ENCODE measurements at places on chromosomes 4 and X.

GRCh38 chrX:94977562-94977961 is 1303.6 kb downstream of the FAM133A start:
- DNase-seq, result no peak

DNA sequence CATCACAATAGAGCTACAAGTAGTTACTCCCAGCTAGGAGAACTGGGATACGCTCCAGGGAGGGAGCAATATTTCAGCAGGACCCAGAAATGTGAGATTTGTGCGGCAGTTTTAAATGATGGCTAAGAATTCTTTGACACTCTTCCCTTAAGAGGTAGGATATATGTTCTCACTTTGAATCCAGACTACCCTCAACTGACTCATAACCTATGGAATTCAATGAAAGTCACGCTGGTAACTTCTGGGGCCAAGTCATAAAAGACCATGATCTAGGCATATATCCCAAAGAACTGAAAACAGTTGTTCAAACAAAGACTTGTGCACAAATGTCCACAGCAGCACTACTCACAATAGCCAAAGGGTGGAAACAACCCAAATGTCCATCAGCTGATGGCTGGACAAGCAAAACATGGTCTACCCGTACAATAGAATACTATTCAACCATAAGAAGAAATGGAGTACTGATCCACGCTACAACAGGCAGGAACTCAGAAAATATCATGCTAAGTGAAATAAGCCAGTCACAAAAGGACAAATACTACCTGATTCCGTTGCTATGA is 10.5 kb downstream of the CD99L2 start:
- no peak for DNase-seq

GRCh38 chrX:57265126-57265525 is 21.4 kb upstream of the FAAH2 start:
- no peak for DNase-seq

DNA sequence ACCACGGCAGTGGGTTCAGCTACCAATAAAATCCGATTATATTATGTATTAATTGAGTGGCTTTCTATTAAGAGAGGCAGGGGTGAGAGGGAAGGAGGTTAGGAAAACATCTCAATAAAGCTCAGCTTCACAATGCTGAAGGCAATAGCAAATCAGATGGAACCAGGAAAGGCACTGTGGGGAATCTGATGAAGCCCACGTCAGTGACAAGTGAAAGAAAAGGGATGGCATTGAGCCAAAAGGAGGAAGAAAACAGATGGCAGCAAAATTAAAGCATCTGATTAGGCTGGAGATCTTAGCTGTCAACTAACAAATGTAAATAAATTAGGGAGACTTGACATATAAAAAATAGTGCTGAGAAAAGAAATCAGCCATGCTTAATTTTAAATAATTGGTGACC is 180.9 kb downstream of the RASL11B start:
- DNase-seq, result no peak

- no peak for DNase-seq
Measured at GRCh38 chr4:106454581-106454980, 86.0 kb upstream of the GIMD1 start.

DNA sequence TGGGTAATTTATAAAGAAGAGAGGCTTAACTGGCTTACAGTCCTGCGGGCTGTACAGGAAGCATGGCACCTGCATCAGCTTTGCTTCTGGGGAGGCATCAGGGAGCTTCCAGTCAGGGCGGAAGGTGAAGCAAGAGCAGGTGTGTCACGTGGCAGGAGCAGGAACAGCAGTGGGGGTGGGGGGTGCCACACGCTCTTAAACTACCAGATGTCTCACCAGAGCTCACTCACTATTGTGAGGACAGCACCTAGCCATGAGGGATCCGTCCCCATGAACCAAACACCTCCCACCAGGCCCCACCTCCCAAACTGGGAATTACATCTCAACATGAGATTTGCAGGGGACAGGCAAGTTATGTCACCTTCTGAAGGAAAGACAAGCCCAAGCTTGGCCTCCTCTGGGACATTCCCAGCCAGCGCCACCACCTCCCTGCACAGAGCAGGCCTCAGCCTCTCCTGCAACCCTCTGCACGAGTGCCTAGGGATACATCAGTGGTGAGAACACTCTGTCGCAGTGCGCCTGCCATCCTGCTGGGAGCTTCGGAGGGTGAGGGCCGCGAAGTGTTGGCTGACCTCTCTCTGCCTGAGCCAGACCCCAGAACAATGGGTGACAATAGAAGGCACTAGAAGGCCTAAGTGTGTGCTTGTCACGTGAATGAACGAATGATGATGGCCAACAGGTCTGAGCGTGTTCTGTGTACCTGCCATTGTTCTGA is 244.3 kb downstream of the EVC2 start:
- no peak for DNase-seq

DNA sequence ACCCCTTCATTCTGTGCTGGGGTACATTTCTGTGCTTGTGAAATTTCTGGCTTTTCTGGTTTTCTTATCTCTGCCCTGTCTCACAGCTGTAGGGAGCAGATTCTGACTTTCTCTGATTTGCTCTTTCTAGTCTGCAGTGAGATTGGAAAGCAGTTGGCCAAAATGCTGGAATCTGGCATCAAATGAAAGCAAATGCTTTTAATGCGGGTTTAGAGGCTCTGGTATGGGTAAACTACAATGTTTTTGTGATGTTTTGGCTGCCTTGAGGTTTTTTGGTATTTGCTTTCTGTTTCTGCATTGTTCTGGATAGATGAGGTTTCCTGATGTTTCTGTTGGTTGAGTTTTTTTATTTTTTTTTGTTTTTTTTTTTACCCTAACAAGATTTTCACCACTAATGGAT is 23.8 kb downstream of the SMIM20 start:
- no peak for DNase-seq

DNA sequence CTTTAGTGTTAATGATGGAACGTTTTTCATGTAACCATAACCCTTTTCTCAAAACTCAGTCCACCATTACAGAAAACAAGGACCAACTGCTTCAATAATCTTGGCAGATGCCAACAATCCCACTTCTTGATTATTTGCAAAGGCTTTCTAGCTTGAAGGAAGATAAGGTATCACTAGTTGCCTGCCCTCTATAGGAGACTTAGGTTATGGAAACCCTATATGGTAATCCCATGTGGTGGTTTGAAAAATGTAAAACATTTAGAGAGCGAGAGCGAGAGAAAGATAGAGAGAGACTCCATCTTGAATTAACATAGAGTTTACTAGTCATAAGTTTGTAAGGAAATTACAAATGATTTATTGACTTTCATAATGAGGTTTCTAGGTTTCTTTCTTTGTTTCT is 1627.5 kb upstream of the TENM3 start:
- no peak for DNase-seq

GRCh38 chr4:24551492-24552289 is 32.7 kb downstream of the DHX15 start:
- no peak for DNase-seq

DNA sequence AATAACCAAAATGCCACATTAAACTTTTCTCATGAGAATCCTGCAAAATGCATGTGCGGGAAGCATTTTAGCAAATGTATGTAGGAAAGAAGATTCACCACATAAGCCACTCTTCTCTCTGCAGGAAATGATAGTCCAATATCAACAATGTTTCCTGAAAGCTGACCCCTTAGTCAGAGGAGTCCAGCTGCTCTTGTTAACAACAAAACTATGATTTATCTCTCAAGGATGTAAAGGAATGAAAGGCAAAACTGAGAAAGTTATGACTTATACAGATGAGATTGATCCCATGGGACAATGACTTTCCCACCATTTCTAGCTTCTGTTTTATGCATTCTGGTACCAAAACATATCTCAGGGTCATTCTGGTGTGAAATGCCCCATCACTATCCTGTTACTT is 125.0 kb upstream of the EDNRA start:
- DNase-seq, result no peak

DNA sequence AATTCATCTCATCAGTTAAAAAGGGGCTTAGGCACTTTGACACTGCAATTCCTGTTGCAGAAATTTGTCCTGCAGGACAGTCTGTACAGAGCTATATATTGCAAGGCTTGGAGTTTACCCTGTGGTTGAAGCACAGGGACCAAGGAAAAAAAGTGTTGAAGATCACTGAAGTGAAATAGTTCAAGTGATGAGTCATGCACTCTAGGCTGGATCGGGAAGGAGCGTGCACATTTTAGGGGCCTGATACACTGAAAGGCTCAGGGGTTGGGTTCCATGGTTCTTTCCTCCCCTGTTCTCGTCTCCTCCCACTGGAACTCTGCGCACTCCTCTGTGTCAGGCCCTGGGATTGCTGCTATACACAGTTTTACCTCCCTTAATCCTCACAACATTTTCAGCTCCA is 104.9 kb upstream of the ARMCX2 start:
- DNase-seq, result no peak

GRCh38 chrX:14193547-14193946 is 163.9 kb upstream of the GEMIN8 start:
- no peak for DNase-seq

DNA sequence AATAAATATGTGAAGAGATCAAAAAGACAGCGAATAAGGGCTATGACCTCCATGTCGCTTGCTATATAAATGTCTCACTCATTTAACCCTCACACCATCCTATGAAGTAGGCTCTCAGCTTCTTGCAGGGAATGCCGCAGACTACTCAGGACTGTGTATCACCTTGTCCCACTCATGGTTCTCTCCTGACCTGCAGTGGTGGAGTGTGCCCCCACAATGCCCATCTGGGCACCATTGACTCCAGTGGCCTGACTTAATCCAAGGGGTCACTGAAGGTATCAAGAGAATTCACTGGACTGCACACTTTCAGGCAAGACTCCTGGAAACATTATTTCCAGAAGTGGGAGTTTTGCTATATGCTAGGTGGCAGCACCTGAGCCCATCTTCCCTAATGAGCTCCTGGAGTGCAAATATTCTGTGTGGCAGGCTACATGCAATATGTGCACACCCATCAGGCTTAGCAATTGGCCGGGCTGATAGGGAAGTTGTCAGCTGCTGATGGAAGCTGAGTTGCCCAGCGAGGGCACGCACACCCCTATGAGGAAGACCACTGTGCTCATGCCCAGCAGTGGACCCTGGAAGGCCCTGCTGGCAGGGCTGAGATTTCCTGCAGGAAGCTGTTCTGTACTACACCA is 8.2 kb upstream of the EFNB1 start:
- DNase-seq, result no peak

DNA sequence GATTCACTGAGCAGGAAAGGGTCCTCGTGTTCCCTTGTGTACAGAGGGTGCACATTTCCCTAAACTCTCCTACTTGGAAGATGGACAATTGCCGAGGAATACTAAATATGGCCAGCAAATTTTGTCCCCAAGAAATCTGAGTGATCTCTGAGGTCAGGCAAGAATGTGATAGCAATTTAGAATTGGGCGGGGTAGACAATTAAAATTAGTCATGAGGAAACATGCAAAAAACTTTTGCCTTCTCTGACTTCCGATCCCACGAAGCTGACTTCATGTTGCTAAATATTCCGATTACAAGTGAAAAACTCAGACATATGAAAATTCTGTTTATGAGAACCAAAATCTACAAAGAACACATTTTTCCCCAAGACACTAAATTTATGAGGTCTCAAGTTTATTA is 453.9 kb upstream of the ZFP42 start:
- no peak for DNase-seq

DNA sequence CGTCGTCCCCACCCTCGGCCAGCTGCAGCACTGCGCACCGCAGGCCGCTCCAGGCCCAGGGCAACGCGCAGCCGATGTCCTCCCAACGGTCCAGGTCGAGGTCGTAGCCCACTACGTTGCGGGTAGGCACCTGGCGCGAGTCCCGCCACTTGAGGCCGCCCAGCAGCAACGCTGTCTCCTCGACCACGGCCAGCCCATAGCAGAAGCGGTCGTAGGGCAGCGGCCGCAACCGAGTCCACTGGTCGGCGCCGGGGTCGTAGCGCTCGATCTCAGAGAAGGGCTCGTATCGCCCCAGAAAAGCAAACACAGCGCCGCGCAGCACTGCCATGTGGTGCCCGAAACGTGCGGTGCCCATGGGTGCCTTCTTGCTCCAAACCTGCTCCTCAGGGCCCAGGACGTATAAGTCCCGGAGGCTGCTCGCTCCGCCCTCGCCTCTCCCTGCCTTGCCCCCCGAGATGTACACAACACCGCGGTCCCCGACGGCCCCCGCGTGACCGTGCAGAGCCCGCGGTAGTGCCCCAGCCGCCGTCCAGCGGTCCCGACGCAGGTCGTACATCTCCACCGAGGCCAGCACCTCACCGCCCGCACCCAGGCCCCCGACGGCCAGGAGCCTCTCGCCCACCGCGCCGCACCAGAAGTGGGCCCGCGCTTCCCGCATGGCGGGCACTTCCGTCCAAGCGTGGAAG is 2.1 kb downstream of the KLHL34 start:
- DNase-seq, result no peak

GRCh38 chr4:86247320-86247719 is 112.5 kb downstream of the MAPK10 start:
- no peak for DNase-seq

GRCh38 chr4:101009471-101009870 is 337.9 kb downstream of the PPP3CA start:
- no peak for DNase-seq

- DNase-seq, result no peak
Measured at GRCh38 chr4:61841714-61842113, 641.6 kb downstream of the ADGRL3 start.

DNA sequence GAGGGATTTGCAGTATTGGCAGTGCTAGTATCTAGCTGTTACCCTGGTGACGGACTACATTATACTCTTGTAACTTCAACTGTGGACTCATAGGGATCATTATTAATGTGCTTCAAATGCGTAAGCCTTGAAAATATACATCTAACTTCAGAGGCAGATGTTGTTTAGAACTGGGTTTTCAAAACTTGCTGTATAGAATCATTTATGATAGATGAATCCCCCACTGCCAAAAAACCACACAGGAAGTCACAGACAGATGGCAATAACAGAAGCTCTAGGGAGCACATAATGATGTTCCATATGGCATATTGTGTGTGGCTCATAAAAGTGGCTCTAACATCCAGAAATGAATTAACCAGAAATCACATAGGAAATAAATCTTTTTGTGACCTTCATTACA is 62.3 kb upstream of the RELL1 start:
- DNase-seq, result no peak

Measured in gastrocnemius medialis (tissue), 4 donors.